Effector memory CD8-positive, alpha-beta T cell (primary cell): ENCODE measurements at places on chromosomes 16 and 17.

- no peak for DNase-seq
Measured at GRCh38 chr17:6064868-6065267, 5.3 kb upstream of the WSCD1 start.

GRCh38 chr16:73170612-73171038 lies 122.7 kb upstream of the ZFHX3 start:
- DNase-seq, result no peak

GRCh38 chr16:89033796-89034572 lies 57.0 kb upstream of the CBFA2T3 start:
- DNase-seq, result no peak

GRCh38 chr16:56307534-56307873 lies 116.2 kb downstream of the GNAO1 start:
- DNase-seq, result no peak

DNA sequence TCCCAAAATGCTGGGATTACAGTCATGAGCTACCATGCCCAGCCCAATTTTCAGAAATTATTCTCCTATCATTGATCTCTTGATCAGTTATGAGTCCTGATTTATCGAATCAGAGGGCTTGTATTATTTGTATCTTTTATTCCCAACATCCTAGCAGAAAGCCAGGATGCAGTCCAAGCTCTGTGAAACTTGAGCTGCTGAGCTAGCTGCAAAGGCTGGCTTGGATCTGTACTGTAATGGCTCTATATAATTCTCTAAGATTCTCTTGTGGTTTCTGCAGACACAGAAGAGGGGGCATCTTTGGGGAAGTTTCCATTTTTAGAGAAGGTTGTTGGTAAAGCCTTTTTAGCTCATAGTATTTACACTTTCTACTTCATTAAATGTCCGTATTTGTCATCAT lies 227.1 kb downstream of the MAP2K4 start:
- DNase-seq, result no peak

DNA sequence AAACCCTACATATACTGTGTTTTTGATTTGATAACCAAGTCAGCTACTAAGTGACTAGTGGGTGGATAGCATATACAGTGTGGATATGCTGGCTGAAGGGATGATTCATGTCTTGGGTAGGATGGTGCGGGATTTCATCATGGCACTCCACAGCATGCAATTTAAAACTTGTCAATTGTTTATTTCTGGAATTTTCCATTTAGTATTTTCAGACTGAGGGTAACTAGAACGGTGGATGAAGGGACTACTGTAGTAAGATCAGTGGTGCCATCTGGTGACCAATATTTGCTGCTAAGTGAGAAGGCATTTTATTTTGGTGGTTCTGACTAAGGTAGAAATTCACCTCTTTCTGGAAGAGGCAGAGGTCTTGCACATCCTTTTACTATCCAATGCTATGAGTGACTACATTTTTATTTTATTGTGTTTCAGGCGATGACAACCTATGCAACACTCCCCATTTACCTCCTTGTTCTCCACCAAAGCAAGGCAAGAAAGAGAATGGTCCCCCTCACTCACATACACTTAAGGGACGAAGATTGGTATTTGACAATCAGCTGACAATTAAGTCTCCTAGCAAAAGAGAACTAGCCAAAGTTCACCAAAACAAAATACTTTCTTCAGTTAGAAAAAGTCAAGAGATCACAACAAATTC lies 3.1 kb downstream of the CDC6 start:
- DNase-seq, result peak; percentile 21

DNA sequence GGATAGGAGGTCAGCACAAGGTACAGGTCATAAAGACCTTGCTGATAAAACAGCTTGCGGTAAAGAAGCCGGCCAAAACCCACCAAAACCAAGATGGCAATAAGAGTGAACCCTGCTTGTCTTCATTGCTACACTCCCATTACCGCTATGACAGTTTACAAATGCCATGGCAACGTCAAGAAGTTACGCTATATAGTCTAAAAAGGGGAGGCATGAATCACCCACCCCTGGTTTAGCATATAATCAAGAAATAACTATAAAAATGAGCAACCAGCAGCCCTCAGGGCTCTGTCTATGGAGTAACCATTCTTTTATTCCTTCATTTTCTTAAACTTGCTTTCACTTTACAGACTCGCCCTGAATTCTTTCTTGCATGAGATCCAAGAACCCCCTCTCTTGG lies 1.0 kb upstream of the HSBP1 start:
- DNase-seq, result no peak

DNA sequence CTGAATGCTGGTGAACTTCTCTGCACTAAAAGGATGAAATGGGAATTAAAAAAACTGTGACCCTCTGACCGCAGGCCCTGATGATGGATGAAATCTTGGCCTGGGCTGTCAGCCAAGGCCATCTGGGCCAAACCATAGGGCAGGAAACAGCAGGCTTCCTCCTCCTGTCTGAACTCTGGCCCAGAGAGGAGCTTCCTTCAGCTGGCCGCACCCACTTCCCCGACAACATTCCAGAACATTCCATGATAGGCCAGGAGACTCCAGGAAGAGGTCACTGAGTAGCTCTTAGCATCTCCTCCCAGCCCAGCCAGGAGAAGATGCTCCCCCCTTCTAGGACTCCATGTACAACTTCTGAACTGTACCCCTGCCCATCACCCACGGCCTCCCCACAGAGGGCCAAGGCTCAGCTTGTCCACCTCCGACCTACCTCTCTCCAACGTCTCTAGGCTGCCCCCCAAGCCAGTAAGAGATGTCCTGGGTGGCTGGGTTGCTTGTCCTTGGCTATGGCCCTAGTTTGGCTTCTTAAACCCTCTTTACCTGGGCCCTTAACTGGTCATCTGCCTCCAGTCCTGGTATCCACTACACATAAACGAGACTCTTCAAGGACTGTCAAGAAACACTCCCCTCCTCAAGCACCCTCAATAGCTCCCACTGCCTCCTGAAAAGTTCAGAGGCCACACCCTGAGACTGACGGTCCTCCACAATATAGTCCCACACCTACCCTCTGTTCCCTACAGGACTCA lies 1.7 kb downstream of the RPH3AL start:
- DNase-seq, result no peak

DNA sequence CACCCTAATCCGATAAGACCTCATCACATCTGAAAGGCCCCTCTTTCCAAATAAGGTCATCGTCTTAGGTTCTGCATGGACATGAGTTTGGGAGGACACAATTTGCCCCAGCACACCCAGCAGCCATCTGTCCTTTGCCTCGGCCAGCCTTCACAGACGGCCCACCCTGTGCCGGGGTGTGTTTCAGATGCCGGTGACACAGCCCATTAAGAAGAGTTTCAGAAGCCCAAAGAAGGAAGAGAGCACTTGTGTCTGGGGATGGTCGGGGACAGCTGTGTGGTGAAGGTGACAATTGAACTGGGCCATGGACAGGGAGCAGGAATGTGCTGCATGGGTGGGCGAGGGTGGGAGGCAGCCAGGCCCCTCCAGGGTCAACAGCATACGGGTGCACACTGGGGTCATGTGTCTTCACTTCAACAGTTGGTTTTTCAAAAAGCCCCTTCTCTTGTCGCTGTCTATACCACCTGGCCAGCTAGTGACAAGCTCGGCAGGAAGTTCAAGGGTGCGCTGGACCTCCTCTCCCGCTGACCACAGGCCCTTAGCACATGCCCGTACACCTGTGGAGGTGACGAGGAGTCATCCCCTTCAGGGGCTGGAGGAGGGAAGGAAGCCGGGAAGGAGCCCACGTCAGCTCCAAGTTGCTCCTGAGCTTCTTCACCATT lies 183.1 kb downstream of the C16orf95 start:
- no peak for DNase-seq

DNA sequence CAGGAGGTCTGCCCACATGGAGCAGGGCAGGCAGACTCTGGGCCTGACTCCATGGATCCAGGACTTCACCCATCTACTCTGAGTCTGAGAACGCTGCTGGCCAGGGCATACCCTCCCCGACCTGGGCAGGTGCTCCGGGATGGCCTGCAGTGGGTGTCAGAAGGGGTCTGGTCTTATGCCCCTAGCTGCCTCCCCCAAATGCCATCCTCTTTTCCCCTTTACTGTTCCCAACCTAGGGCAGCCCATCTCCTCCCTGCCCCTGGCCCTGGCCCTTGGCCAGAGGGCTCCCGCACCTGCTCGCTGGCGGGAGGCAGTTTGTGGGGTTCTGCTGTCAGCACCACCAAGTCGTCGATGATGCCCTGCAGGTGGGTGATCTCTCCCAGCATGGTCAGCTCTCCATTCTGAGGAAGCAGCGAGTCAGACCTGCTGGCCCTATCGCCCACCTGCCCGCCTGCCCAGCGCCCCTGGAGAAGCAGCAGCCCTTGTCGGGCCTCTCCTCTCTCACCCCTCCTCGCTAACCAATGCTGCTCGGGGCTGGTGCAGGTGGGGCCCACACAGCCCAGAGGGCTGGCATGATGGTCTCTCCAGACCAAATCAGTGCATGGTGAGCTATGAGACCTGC lies 8.2 kb downstream of the MTSS2 start:
- DNase-seq, result no peak

GRCh38 chr17:45334701-45335677 lies 18.2 kb upstream of the MAP3K14 start:
- no peak for DNase-seq

DNA sequence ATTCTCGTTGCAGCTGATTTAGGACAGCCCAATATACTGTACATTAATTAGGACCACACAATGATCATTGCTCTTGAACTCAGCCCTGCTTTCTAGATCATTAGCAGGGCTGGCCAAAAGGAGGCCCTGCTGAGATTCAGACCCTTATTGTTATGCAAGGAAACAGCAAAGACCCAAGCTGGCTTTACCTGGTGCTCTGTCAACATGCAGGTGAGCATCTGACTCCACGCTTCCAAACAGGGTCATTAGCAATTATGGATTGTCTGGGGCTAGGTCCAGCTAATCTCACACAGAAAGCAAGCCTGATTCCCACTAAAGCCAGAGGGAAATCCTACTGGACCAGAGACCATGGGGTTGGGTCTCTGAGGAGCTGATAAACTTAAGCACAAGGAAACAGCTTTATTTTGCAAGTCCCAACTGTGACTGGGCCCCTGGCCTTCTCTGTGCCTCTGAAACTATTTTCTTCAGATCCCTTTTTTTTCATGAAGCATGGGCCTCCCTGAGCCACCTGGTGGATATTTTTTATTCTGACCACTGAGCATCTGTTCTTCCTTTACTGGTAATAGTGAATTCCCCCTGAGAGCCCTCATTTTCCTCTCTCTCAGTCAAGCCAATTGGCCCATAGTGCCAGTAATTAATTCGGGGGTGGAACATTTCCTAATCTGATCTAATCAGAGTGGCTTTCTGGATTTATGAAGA lies 236.1 kb downstream of the GRIN2A start:
- DNase-seq, result no peak

GRCh38 chr16:72255786-72256185 lies 83.8 kb upstream of the PMFBP1 start:
- DNase-seq, result no peak

DNA sequence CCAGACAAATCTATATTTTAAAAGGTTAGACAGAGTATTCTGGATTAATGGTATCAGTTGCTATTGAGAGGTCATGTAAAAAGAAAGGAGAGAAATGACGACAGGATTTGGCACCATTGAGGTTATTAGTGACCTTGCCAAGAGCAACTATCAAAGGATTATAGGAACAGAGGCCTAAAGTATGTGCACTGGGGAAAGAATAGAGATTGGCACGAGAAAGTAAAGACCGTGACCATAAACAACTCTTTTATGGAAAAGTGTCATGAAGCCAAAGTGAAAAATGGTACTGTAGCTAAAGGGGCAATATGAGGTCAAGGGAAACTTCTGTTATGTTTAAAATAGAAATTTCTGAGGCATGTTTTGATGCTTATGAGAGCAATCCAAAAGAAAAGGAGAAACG lies 115.2 kb upstream of the KIF2B start:
- DNase-seq, result no peak

DNA sequence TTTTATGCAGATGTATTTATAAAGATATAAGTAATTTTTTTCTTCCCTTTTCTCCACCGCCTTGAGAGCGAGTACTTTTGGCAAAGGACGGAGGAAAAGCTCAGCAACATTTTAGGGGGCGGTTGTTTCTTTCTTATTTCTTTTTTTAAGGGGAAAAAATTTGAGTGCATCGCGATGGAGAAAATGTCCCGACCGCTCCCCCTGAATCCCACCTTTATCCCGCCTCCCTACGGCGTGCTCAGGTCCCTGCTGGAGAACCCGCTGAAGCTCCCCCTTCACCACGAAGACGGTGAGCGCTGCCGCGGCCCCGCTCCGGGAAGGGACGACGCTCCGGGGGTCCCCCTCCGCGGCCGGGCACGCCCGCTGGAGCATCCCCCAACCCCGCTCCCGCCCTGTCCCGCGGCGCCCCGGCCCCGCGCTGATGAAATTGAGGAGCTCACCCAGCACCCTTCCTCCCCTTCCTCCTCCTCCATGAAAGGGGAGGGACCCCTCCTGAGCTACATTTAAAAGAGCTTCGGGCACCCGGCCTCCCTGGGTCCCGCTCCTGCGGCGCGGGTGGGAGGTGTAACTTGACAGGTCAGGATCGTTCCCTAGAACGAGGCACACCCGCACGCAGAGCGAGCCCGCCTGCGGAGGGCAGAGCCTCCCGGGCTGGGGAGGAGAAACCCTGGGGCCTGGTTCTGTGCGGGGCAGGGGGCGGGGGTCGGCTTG lies 706 bp downstream of the HLF start:
- no peak for DNase-seq

DNA sequence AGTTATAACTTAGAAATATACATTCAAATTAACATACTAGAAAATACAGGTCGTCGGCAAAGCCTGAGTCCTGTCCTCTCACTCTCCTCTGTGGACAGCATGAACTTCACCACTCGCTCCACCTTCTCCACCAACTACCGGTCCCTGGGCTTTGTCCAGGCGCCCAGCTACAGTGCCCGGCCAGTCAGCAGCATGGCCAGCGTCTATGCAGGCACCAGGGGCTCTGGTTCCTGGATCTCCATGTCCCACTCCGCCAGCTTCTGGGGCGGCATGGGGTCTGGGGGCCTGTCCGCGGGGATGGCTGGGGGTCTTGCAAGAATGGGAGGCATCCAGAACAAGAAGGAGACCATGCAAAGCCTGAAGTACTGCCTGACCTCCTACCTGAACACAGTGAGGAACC lies 319.4 kb downstream of the ZFHX3 start:
- no peak for DNase-seq

DNA sequence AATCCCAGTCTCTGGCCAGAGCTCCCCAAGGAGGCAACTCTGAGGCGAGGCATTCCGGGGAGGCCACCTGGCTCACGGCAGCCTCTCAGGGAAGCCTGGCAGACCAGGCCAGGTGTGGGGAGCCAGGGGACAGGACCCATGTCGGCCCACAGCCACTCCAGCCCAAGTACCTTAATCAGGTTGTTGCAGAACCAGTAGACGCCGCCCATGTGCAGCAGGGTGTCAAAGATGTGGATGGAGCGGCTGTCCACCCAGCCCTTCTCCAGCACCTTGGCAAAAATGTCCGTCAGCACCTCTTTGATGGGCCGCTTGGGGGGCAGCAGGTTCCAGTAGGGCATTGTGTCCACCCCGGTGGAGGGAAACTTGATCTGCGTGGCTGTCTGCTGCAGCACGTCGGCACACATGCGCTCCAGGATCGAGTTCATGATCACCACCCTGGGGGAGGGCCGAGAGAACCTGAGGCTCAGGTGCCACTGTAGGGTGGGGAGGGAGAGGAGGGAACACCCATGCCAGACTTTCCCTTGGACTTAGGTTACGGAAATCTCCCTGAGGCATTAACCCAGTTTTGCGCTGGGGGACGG lies 7.8 kb downstream of the CSF3 start:
- DNase-seq, result no peak

GRCh38 chr16:30927789-30928378 lies 4.5 kb downstream of the FBXL19 start:
- no peak for DNase-seq
